ENCODE measurements at places on chromosomes 5 and 9.

DNA sequence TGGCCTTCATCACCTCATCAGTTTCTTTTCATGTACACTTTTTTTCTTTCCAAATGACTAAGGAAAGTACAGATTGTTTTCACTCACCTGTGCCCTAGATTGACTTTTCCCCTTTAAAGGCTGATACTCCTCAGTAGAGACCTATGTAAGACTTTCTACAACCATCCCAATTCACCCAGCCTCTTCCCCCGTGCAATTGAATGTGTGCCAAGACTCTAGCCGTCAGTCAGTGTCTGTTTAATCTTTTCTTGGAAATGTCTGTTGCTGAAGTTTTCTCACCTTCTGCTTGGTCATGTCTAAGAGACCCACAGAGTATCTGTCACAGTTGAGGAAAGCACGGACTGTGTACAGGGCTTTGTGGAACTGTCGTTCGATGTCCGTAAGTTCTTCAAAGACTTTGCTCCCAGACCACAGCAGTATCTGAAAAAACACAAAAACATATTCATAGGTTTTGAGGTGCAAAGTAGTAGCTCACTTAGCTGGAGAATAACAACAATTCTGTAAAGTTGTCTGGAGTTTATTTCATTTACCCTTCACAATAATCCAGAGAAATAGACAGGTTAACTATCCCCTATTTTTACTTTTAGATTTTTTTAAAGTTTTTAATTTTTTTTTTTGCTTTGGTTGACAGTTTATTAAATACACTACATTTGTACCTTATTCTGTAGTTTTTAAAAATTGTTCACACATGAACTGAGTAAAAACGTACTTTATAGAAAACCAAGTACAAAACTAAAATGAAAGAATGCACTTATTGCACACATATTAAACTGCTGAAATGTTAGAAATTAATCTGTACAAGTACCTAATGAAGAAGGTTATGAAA, 13.6 kb downstream of the PDE6A start:
- no peak for DNase-seq

DNA sequence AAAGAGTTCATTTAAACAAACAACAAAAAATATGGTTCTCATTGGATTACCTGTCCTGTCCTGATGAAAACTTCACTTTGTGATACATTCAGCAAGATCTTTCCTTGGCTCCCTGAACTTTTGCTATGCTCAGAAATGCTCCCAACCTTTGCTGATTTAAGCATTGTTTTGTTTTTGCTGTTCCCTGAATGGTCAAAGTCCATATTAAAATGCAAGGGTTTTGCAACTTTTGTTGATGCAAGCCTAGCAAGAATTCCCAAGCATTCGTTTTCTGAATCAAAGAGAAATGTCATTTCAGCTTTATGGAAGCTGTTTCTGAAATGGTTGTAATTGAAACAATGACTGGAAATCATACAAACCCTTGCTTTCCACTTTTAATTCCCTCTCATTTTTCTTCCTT, 3.1 kb upstream of the SFXN1 start:
- no peak for DNase-seq

DNA sequence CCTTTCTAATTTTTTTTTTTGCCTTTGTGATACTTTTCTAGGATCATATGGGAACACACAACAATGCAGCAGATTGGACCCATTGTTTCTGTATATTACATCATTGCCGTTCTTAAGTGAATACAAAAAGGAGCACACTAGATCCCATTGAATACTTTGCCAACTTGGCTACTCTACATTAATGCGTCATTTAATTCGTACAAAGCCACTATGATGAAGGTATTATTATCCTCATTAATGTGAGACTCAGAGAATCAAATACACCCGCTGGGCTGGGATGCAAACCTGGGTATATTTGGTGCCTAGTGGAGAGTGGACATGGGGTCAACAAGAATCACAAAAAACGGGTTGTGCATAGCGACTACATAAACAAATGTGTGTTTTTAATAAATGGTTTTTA, 31.9 kb downstream of the OR2K2 start:
- DNase-seq, result no peak

DNA sequence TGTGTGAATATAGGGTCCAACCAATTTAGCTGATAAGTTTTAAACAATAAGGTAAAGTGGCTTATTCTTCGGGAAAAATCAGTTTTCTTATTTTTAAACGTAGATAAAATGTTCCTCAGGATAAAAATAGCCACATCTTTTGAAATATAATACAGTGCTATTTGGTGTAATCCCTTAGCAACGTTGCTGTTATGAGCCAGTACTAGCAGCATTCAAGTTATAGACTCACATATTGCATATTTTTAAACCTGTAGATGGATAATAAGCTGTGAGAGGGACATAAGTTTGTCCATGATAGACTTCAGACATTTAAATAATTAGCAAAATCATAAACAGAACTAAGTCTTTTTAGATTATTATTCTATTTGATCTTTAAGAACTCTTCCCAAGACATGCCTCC, 6.3 kb downstream of the PDE4D start:
- DNase-seq, result no peak

GRCh38 chr9:75911390-75911789, 20.9 kb downstream of the PCSK5 start:
- no peak for DNase-seq
